HCEC 1CT (cell line): ENCODE measurements at places on chromosomes 6 and 20.

DNA sequence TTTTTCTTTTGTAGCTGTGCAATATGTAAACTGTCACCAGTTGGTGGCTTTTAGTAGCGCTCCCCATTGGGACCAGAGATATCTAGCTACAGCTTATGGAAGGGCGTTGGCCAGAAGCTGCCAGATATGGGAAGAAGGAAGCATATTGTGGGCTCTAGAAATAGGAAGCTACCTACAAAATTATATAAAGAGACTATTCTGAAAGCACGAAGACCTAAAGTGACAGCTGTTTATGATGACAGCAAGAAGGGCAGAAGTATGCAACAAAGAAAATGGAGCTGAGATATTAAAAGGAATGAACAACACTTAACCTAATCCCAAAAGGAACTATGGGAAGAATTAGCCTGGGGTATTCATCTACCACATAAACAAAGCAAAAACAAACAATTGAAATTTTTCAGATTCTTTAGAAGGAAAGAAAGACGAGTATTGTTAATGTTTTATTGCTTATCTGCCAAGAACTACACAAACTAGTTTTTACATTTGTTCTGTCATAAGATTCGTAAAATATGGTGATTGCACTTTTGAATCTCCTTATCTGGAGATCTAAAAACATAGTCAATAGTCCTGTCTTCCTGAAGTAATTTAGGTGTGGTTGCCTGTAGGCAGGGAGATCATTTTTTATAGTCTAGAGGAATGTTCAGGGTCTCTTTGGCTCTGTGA is 81.6 kb downstream of the NCOA7 start:
- no peak for DNase-seq

GRCh38 chr6:110412360-110412759 is 3.0 kb downstream of the DDO start:
- no peak for DNase-seq

DNA sequence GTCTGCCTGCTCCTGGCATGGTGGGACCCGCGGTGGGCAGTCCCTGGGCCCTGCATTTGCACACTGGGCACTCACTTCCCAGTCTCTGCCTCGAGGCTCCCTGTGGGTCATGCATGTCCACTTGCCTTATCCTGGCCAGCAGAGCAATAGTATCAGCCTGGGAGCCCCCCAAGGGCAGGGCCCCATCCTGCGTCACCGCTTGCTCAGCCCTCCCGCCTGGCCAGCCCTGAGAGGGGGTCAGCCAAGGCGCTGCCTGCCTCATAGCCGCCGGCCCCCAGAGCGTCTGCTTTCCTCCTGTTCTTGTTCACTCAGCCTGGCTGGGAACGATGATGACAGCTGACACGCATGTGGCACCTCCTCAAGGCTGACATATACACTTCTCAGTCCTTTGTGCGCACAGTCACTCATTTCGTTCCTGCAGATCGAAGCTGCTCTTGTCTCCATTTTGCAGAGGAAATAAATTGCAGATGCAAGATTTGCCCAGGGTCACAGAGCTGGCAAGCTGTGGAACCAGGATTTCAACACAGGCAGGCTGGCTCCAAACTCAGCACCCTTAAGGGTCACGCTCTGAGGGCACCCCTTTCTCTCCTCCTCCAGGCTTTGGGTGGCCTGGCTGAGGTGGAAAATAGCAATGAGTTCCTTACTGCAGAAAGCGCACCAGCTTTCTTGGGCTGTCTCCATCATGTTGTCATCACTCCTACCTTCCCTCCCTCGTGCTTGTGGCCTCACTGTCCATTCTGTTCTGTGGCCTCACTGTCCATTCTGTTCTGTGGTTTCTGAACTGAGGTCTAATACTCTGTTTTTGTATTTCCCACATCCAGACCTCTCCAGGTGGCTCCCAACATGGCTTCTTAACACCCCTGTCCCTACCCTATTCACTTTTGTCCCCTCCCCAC is 17.2 kb downstream of the KCNK17 start:
- DNase-seq: no peak

GRCh38 chr6:148525453-148525852 is 182.8 kb downstream of the SASH1 start:
- DNase-seq: peak; percentile 86

- peak; percentile 88 for DNase-seq
These were observed 83.8 kb upstream of the ELOVL5 start for GRCh38 chr6:53432318-53433161.

DNA sequence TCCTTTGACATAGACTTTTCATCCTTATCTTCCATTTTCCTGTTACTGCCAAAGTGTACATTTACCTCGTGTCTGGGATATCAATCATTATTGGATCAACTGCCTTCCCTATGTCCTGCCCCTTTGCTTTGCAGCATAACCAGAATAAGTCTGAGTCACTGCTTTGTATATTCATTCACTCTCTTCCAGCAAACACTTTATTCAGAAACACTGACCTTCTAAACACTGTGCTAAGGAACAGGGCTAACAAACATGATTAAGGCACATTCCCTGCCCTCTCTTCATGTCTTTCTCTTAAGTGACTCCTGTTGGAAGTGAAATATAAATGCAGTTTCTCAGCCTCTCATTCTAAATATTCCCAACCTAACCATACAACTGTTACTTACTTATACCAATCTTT is 66.9 kb downstream of the COL19A1 start:
- DNase-seq: no peak

DNA sequence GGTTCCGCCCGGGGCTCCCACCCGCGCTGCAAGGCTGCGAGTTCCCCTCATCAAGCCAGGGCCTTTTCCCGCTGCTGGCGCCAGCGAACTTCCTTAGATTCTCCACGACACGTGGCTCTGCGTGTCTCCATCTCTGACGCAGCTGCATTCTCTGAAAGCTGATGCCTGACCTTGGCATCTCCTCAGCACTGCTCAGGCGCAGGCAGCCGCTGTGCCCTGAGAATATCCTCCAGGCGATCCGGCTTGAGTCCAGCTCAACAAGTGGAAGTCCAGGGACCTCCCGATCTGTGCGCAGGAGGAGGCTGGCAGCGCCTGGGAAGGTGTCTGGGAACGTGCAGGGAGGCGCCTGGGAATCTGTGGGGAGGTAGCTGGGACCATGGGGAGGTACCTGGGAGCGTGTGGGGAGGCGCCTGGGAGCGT is 171.2 kb upstream of the THBS2 start:
- DNase-seq: no peak

- peak; percentile 77 for DNase-seq
These were observed 10.6 kb downstream of the RPS10 start for GRCh38 chr6:34414999-34415858.

DNA sequence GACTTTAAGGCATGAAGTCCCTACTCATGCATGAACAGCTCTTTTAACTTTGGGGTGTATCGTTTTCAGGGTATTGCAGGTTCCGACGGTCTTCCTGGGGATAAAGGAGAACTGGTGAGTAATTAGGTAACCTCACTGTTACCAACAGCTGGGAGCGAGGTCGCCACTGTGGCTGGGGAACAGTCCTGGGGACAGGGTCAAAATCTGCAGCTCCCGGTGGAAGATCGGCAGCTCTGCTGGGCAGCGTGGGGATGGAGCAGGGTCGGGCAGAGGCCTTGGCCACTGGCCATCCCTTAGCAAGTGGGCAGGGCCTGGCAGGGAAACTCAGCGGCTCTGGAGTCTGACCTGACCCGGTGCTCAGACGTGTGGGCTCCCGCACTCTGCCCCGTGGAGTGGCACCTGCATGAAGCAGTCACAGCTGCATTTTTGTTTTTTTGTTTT is 16.1 kb downstream of the COL9A3 start:
- DNase-seq: no peak

DNA sequence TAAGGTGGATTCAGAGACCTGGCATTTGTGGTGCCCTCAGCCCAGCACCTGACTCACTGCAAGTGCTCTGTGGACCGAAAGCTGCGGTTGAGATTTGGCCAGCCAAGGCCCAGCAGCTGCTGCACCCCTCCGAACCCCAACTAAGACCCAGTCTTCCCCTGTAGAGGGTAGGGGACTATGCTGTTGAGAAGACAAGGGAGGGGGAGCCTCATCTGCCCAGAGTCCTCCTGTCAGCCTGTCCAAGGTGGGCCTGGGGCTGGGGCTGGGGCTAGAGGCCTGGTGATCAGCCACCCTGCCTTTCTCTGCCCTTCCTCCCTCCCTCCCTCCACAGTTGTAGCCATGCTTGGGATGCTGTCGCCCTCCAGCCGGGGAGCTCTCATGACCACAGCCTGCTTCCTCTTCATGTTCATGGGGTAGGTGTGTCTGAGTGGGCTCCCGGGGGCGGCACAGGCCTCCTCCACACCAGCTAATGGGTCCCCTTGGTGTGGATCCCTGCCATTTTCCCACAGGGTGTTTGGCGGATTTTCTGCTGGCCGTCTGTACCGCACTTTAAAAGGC is 40.9 kb downstream of the TM9SF4 start:
- DNase-seq: no peak

- DNase-seq: no peak
These were observed 9.0 kb downstream of the TAP2 start for GRCh38 chr6:32829495-32829894.

DNA sequence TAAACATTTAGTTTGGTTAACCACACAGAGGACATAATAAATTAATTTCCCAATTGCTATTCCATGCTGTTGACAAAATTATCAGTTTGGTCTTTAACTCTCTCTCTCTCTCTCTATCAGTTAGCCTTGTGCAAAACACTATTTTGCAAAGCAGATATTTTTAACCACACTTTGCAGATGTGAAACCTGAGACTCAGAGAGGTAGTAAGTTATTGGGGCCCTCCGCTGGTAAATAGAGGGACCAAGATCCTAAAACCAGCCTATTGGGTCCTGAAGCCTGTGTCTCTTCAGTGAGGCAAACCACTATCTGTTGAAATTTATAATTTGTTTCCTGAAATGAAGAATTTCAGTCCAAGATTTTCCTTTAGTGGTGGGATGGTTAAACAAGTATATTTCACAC is 231.0 kb downstream of the SOD2 start:
- no peak for DNase-seq

DNA sequence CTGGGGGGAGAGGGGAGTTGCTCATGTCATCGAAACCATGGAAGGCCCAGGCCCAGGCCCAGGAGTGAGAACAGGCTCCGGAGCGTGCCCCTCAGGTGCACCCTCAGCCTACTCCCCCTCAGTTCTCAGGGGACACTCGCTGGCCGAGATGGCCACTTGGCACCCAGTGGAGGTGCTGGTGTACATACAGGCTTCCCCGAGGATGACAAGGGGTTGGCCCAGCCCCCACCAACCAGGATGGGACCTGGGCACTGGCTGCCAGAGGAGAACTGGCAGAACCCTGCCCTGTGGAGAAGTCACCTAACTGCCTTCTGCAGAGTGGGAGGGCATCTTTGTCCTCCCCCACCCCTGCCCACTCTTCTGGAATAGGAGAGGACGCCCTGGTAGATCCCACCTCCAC is 9.5 kb downstream of the NKX2-2 start:
- DNase-seq: no peak

DNA sequence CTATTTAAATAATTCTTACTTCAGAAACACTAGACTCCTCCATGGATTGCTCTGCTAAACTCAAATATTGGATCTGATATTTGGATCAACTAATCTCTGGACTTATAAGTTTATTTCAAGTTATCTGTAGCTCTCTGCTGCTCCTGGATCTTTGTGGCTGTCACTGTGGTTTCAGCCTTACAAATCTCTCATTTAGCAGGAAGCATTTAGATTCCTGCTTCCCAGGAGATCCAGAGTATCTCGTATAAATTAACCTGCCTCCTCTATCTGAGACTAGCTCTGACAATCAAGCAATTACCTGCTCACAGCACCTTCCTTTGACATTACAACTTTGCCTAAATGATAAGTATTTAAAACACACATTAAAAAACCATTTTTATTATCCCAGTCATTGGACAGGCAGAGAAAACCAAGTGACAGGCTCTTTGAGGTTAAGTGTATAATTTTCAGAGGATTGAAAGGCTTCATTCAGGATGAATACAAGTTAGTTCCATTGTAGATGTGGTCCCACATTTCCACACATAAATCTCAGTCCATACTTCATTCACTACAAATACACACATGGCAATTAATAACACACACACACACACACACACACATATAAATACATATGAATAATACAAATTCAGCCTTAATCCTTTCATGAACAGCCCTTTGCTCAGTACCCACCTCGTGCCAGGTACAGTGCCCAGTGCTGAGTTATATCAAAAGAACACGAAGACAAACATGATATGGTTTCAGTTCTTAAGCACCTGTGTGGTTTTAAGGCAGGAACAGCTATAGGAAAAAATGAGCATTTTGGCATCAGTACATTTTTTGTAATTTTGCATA is 55.5 kb upstream of the PLCB1 start:
- no peak for DNase-seq

DNA sequence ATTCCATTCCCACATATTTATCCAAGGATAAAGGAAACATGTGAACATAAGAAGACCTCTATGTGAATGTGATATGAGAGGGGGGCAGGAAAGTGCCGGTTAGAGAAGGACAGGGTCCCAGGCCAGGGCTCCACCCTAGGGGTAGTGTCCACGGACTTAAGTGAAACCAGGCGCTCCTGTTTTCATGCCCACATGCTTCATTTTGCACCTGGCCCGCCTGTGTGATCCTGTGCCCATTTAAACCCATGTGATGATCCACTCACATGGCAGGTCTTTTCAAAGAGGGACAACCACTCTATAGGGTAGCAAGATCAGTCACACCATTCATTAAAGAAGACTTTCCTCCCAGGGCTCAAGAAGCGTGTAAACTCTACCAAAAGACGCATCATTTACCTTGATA is 865.3 kb upstream of the GJE1 start:
- DNase-seq: no peak

- DNase-seq: no peak
These were observed 19.6 kb upstream of the LTV1 start for GRCh38 chr6:143823548-143823947.

GRCh38 chr6:108557494-108558371 is 3.0 kb upstream of the FOXO3 start:
- DNase-seq: peak; percentile 75

- no peak for DNase-seq
These were observed 45.9 kb upstream of the PLN start for GRCh38 chr6:118502169-118502568.

GRCh38 chr6:110041126-110041525 is 63.0 kb downstream of the GPR6 start:
- DNase-seq: no peak

DNA sequence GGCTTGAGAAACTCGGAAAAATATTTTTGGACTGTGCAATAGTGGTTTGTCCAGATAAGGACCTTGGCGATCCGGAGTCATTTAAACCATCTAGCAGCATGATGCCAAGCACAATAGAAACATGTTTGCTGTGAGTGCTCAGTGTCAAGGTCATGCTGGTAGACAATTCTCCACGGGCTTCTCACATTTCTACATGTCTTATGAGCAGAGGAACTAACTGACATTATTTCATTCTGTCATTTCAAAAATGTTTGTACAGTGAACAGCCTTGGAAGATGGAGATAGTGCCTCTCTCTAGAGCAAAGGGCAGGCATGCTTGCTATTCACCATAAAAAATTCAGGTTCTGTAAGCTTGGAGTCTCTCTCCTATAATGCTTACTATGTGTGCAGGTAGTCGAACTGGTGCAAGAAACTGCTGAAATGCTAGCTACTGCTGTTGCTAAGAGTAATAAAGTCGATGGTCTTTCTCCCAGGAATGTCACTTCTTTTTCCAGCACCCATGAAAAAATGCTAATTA is 25.4 kb upstream of the CCN2 start:
- DNase-seq: no peak
